ENCODE measurements at places on chromosomes 5 and 9.
A peak's percentile ranks its signal among the peaks of the same experiment; 100 is the strongest.

DNA sequence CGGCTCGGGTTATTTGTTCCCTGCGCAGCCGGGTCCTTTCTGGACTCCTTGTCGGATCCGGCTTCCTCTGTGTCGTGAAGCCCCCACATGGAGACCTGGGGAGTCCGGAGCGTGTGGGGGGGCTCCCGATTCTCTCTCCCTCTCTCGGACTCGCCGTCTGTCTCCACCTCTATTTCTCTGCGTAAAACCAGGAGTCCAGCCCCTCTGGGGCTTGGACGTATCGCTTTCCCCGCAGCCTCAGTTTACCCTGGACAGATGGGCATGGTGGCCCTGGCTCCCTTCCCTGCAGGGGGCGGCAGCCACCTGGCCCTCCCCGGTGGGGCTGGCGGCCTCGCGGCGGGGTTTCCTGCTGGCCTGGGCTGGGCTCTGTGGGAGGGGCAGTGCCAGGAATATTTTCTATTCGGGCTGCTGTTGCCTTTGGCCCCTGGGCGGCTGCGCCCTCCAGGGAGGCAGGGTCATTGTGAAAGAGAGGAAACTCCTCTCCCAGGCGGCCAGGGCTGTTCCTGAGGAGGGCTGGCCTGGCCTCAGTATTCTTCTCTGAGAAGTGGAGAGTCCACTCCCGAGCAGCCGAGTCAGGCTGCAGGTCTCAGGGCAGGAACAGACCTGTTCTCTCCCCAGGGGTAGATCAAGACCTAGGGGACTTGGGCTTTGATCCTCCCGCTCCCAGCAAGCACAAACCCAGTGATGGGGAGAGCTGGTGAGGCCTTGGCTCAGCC is 665 bp downstream of the ASS1 start:
- peak; percentile 69 for DNase-seq

- no peak for DNase-seq
Observed at GRCh38 chr5:73960023-73960422, 334.0 kb downstream of the ARHGEF28 start.

DNA sequence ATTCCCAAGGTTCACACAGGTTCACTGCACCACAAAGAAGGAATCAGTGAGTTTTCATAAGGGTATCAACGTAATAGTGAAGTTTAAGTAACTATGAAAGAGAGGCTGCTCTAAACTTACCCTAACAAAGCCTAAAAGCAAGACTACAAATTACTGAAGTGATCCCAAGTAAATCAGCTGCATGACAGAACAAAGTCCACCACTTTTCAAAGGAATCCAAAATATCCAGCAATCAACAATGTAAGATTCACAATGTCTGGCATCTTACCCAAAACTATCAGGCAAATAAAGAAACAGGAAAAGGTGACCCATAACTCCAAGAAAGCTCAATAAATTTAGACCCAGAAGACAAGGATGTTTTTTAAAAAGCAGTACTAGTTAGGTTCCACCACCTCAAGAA is 70.1 kb downstream of the GNAQ start:
- no peak for DNase-seq

DNA sequence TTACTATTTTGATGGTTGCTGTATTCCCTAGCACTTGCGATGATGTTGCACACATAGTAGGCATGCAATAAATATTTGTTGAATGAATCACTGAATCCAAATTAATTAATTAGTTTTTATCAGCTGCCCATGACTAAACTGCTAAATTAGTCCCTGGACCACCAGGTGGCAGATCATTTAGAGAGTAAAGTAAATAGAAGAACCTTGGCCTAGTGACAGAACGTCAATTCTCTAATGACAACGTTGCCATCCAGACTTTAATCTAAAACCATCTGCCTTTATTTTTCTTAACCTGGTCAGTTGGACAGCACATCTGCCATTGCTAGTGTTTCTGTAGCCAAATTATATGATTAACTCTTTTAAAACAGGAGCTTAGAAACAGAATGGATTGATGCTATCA is 457.5 kb downstream of the KIF4B start:
- no peak for DNase-seq

DNA sequence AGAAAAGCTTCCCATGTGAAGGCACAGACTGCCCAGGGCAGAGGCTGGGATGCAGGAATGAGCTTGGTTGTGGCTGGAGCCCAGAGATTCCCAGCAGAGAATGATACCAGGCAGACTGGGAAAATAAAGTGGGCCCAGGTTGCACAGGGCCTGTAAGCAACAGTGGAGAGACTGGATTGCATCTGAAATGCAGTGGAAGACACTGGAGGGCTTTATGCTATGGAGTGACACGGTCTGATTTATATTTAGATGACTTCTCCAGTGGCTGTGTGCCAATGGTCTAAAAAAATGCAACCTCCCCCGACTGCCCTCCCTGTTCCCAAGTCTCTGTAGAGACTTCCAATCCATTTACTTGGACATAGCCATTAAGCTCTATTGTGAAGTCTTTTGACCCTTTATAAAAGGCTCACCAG is 951.1 kb upstream of the DMAC1 start:
- no peak for DNase-seq

- no peak for DNase-seq
Observed at GRCh38 chr5:167565189-167565954, 726.1 kb upstream of the WWC1 start.

GRCh38 chr5:24376210-24376609 is 268.6 kb downstream of the CDH10 start:
- DNase-seq = no peak

GRCh38 chr5:98776066-98776705 is 2.7 kb downstream of the RGMB start:
- no peak for DNase-seq

DNA sequence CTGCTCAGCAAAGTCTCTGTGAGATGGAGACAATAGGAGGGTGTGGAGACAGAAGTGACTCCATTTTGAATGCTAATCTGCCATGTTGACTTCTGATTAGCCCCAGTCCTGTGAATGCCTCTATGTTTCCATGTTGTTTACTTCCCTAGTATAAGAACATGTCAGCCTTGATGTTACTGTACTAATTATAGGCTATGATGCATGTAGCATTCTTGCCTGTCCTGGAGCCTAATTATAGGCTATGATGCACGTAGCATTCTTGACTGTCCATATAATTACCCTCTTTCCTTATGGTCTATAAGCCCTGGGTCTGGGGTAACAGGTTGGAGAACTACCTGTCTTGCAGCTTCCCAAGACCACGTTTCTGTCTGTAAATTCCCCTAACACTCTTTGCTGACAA is 353.3 kb upstream of the CLINT1 start:
- no peak for DNase-seq

GRCh38 chr5:164352695-164353094 is 847.3 kb downstream of the MAT2B start:
- DNase-seq = no peak

DNA sequence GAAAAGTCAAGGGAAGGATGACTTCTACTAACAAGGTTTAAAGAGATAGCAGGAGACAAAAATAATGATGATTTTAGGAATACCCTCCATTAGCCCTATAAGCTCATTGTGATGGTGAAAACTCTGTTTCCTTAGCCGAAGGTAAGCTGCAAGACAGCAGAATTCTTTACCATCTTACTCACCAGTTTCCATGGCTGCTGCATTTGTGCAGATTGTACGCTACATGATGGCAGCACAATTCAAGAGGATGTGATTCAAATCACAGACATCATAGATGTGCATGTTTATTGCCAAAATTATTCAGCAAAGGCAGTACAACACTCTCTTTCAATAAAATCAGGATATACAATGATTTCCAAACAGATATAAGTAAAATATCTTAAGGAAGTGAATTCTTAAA is 175.6 kb downstream of the SPATA31D1 start:
- no peak for DNase-seq

- no peak for DNase-seq
Observed at GRCh38 chr5:172918421-172919371, 40.5 kb upstream of the RPL26L1 start.

DNA sequence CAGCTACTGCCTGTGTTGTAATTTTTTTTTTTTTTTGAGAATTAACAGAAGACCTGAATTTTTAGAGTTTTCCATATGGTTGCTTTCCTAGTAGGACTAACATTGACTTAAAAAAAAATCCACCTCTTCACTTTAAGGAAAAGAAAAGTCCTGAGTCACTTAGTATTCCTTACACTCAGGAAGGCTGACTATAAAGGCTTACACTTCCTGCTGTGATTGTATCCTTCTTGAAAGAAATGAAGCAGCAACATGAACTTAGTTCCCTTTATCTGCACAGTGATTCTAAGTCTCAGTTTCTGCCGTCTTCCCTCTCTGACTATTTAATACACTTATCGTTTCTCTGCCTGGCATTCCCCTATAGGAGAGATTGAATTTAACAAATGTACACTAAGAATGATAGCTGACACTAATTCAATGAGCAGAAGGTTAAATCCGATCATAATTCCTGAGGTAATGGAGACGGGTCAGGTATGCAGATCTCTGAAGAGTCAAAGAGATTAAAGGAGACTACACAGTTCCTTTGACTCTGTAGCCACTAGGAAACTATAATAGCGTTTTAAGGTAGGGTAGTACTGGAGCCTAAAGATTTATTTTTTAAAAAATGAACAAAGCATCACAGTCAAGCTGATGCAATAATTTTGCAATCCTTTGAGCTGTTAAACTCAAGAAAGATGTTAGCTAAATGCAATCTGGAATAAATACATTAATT is 185.1 kb upstream of the ELAVL2 start:
- no peak for DNase-seq

DNA sequence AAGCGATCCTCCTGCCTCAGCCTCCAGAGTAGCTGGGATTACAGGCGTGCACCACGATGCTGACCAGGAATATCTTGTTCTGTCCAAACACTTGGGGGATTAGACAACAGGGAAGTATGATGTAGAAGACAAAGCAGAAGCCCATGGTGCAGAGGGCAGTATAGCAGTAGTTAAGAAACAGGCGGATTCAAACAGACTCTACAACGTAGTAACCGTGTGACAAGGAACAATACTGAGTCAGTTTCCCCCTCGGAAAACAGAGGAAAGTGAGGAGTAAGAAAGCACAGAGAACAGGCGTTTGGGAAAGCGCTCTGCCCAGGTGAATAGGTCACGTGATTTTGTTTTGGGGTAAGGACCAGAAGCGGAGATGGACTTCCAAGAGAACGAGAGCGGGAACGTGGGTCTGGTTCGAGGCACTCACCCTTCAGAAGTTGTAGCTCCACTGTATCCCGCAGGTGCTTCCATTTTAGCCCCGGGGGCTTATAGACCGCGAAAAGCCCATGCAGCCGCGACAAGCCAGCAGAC is 306 bp downstream of the TRUB2 start:
- DNase-seq = no peak

- peak; percentile 59 for DNase-seq
Observed at GRCh38 chr5:150065346-150065745, 21.0 kb downstream of the CSF1R start.

DNA sequence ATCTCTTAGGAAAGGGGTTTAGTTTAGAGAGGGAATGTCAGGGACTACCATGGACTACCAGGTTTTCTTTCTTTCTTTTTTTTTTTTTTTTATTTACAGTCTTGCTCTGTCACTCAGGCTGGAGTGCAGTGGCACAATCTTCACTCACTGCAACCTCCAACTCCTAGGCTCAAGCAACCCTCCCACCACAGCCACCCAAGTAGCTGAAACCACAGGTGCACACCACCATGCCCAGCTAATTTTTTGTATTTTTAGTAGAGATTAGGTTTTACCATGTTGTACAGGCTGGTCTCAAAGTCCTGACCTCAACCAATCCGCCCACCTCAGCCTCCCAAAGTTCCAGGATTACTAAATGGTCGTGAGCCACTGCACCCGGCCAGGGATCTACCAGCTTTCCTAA is 572.7 kb downstream of the CAAP1 start:
- no peak for DNase-seq

DNA sequence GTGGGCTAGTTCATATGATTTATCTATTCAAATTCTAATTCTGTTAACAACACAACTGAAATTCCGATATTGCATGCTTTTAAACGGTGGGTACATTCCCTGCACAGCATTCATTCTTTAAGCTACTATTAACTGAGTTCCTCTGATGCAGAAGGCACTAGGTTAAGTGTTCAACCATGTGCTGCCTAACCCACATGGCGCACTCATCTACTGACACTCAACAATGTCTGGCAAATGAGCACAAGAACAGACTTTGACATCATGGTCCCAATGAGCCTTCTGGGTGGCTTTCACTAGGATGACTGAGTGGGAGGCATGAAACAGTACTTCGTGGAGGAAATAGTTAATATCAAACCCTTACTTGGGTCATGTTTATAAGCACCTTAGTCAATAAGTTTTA is 10.2 kb downstream of the NREP start:
- no peak for DNase-seq

DNA sequence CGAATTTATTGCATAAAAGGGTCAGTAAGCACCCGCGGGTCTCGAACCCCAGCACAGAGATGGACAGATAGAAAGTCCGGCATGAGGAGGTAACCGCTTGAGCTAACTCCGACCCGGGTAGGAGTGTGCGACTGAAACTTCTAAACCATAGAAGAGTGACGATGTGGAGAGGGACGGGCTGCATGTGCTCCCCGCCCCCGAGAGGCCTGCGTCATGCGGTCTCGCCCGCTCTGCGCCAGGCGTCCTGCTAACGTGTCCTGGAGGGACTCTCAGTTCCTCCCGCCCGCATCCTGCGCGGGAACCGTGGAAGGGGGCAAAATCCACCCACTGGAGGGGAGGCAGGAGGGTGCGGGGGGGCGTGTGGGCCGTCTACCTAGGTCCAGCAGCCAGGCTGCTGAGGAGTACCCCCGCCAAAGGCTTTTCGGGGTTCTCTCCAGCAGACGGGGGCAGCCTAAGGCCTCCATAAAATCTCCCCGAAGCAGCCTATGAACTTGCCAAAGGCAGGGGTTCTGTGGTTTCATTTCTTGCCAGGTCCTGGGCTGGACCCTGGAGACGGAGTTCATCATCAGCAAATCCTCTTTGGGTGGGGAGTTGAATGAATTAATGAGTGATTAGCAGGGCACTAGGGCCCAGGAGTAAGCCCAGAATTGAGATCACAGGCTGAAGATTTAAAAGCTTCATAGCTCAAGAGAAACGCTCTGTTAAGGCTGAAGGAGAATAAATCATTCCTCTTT is 51.9 kb downstream of the TGFBI start:
- DNase-seq = peak; percentile 94

- no peak for DNase-seq
Observed at GRCh38 chr9:90343366-90343765, 299.3 kb downstream of the DIRAS2 start.

GRCh38 chr5:88845081-88845697 is 37.8 kb downstream of the MEF2C start:
- DNase-seq = no peak

- DNase-seq = no peak
Observed at GRCh38 chr9:120845255-120845654, 2.5 kb upstream of the PSMD5 start.

- DNase-seq = no peak
Observed at GRCh38 chr9:90446200-90446948, 196.2 kb downstream of the DIRAS2 start.

DNA sequence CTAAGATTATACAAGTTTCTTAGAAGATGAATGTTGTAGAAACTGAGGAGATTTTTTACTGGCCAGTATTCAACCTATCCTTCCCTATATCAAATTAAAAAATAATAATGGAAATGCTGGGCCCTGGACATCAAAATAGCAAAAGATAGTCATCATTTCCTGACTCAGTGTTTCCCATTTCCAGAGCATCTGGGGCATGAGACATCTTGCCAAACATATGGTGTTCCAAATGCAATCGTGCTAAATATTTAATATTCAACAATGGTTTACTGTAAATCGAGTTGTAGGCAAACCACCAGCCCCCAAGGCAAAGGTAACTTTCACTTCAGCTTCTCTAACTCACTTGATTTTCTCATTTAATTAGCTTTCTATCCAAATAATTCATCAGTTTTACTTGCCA is 152.9 kb downstream of the FRMD3 start:
- no peak for DNase-seq

Measured in psoas muscle (tissue), 8 donors.